ENCODE measurements at places on chromosomes 16 and 17. TPM values are rescaled to one million over a fixed set of nuclear protein-coding genes. Genes with fewer than 3 reads are reported as not detected.

GRCh38 chr16:70610273-70611223 is 35.8 kb upstream of the IL34 start:
- H3K4me3 ChIP-seq: no peak overlapping the region
- H3K27me3 ChIP-seq: no peaks in the 10 kb centered on the region
- DNase-seq: no peak
- peaks cover 4% of the 10 kb centered on the region for H3K4me1 ChIP-seq

DNA sequence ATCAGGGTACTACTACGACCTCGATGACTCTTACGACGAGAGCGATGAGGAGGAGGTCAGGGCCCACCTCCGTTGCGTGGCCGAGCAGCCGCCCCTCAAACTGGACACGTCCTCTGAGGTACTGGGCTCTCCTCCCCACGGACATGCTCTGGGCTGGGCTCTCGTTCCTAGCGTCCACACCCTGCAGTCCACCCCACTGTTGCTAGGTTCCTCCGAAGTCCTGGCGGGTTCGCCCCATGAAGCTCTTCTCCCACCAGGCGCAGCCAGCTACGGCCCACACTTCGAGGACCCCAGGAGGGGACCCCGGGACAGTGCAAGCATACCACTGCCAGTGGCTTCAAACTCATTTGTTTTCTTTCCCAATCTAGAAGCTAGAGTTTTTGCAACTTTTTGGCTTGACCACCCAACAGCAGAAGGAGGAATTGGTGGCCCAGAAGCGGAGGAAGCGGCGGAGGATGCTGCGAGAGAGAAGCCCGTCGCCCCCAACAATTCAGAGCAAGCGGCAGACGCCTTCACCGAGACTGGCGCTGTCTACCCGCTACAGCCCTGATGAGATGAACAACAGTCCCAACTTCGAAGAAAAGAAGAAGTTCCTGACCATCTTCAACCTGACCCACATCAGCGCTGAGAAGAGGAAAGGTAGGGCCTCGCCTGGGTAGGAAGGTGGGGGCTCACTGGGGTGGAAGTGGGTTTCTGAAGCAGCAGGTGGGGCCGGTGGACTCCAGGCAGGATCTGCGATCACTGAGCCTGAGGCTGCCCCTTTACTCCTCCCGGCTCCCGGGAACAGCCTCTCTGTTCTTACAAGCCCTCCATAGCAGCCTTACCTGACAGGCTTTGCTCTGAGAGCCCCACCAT is 25.6 kb downstream of the GINS2 start:
- no peak for DNase-seq
- H3K36me3 ChIP-seq: peaks cover 93% of the 10 kb centered on the region
- H3K4me1 ChIP-seq: no peaks in the 10 kb centered on the region
- H3K27me3 ChIP-seq: no peaks in the 10 kb centered on the region

- no peak overlapping the region for H3K27ac ChIP-seq
- no peaks in the 10 kb centered on the region for H3K27me3 ChIP-seq
- DNase-seq: peak; percentile 7
- no peaks in the 10 kb centered on the region for H3K36me3 ChIP-seq
Observed at GRCh38 chr17:57963149-57963511, 7.9 kb upstream of the CUEDC1 start.

GRCh38 chr17:35901631-35902175 is 21.5 kb upstream of the CCL5 start:
- no peak for DNase-seq
- no peaks in the 10 kb centered on the region for H3K27me3 ChIP-seq
- H3K4me1 ChIP-seq: no peaks in the 10 kb centered on the region
- no peak overlapping the region for H3K27ac ChIP-seq

KRTAP1-5 gene
- total RNA-seq: not detected

EFNB3 gene
- total RNA-seq: 13.4 TPM

PRPSAP2 gene
- total RNA-seq: 51.3 TPM

DNAAF8 gene
- total RNA-seq: 0.64 TPM
